ENCODE measurements at places on chromosomes 4 and X.

DNA sequence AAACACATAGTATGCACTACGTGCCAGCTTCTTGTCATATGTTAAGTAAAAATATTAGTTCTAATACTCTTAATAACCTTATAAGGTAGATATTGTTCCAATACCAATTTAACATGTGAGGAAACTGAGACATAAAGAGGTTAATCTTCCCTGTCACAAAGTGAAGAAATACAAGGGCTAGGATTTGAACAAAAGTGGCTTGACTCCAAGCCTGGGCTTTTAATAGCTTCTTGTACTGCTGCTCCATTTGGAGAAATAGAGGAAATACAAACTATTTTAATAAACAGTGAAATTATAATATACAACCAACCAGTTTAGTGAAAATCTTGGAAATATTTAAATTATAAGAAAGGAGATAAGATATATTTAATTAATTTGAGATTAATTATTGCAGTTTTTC is 33.2 kb downstream of the TLL1 start:
- no peak for DNase-seq

- DNase-seq: no peak
Observed at GRCh38 chr4:185309770-185310169, 86.0 kb downstream of the LRP2BP start.

DNA sequence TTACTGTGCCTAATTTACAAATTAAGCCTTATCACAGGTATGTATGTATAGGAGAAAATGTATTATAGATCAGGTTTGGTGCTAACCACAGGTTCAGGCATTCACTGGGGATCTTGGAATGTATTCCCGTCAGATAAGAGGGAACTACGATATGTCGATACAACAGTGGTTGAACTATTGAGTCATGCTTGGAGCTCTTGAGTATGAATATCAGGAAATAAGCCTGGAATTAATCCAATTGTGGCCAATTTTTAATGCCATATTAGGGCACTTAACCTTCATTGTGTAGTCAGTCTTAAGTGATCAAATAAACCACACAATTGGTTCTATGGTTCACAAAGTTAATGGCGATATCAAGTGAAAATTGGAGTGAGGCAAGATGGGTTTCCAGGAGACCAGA is 556.5 kb downstream of the IL1RAPL1 start:
- DNase-seq: no peak

- DNase-seq: no peak
Observed at GRCh38 chr4:171983935-171984805, 171.0 kb downstream of the GALNTL6 start.

DNA sequence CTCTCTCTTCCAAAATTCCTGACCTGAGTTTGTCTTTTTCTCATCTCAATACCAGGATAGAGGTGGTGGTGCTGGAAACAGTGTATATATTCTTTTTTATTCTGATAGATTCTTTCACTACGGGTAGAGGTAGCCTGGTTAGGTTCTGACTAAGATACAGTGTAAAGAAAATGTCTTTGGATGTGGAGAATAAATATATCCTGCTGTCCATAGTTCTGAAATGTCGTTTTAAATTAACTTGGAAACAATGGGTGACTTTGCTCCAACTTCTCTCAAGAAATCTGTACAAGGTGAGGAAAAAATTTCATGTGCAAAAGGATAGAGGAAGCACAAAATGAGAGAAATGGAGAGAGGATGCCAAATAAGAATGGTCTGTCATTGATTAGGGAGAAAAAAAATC is 546.1 kb downstream of the GBA3 start:
- no peak for DNase-seq

- no peak for DNase-seq
Observed at GRCh38 chr4:45363931-45364330, 637.6 kb upstream of the GNPDA2 start.

GRCh38 chr4:179738822-179739221 is 2296.6 kb upstream of the AGA start:
- DNase-seq: no peak

DNA sequence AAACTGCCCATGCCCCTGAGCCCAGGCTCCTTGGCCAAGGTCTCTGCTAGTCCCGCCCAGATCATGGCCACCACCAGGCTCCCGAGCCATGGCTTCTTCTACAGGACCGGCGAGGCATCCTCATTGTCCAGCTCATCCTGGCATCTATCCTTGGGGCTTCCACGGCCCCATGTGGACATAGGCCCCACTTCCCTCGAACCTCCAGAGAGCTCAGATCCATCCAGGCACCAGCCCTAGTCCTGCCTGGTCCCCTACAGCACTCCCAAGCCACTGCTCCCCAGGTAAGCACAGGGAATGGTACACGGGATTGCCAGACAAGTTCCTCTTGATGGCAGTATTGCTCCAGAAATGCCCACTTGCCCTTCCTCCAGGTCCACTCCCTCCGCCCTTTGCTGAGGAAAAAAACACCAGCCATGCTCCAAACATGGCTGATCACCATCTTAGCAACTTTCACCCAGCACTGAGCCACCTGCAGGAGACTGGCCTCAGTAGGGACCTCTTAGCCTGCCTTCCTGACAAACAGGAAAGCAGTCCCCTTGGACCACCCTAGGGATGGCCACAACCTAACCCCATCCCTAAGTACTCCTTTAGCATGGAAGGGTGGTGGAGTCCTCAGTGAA is 272.1 kb upstream of the AGTR2 start:
- DNase-seq: peak; percentile 8

DNA sequence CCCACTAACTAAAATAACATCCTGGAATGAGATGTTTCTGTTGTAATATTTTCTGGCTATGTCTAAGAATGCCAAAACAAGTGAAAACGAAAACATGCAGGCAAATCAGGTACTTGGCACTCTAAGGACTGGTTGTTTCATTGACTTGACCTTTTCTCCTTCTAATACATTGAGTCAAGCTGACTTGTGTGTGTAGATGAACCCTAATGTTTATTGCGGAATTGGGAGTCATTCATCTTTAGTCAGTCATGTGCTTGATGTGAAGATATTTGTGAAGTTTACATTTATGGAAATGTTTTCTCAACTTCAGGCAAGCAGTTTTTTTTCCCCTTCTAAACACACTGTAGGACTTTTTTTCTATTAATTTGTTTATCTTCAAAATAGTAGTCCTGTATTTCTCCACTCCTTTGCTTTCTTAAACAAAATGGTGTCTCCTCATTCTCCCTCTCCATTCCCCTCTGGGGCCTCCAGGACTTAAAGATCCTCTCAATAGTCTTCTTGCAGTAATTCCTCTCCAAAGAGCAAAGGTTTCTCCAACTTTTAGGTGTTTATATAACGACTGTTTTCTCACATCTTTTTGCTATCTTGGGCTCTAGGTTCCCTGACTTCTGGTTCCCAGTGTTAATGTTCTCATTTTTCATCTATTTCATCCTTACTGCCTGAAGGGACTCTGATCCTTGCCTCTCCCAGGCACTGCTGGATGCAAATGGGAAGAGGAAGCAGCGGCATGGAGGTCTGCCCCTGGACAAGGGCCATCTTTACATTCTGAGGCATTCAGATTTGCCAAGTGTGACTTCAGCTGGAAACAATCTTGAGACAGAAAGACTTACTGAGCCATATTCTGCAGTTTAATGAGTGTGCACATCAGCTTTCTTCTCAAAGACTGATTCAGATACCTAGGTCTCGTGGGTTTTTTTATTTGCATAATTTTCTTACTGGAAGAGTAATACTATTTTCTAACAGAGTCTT is 166.4 kb downstream of the ARHGAP6 start:
- DNase-seq: no peak
